ENCODE measurements at places on chromosomes 7 and 10.

DNA sequence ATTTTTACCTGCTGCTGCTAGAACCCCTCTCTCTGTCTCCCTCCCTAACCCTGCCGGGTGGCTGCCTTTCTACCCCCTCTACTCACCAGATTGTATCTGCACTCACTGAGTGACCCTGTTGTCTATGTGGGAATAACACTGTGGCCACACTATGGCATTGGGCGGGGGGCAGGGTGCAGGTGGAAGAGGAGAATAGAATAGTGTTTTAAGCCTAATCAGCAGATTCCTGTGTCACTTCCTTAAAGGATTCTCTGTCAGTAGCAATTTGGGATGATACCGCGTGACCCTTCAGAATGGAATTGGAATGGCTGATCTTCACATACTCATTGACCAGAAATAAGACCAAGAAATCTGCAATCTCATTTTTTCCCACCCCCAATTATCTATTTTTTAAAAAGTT, 67.1 kb upstream of the ANKRD1 start:
- no peak for DNase-seq

GRCh38 chr7:107203607-107204006, 34.8 kb downstream of the HBP1 start:
- DNase-seq = no peak

GRCh38 chr10:119481781-119482426, 60.6 kb downstream of the RGS10 start:
- no peak for DNase-seq

DNA sequence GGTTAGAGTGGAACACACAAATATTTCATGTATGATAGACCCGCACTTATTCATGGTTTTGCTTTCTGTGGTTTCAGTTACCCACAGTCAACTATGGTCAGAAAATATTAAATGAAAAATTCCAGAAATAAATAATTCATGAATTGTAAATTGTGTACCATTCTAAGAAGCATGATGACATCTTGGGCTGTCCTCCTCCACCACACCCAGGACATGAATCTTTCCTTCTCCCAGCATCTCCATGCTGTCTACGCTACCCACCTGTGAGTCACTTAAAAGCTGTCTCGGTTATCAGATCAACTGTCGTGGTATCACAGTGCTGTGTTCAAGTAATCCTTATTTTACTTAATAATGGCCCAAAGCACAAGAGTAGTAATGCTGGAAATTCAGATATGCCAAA, 419.6 kb upstream of the NRP1 start:
- no peak for DNase-seq

DNA sequence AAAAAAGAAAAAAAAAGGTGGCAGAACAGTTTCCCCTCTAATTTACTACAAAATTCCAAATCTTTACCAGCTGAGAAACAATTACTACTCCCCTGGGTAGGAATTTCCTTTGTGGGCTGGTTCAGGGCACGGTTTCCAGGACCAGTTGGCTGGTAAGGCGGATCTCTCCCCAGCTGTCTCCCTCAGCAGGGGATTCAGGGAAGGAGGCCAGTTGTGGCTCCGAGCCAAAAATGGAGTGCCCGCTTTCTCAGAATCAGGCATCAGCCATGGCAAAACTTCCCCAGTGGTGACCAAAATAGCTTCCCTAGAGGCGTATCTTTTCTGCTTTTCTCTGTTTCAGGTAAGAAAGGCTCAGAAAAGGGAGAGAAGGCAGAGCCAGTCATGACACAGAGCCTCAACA, 91.2 kb downstream of the ZNF22 start:
- no peak for DNase-seq

DNA sequence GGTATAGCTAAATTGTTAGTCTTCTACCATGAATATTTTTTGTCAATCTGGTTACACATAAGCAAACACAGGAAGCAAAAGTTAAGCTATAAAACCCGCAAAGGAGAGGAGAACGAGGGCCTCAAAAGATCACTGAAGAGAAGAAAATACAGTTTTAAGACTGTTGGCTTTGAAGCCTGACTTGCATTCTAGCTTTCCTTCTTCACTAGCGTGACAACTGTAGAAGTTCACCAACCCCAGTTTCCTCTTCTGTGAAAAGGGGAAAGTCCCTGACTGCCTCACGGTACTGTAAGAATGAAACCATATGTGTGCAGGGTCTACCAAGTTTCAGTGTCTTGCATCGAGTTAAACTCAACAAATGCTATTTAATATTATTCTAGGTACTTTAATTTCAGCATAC, 7.5 kb upstream of the LRRN3 start:
- DNase-seq = no peak

DNA sequence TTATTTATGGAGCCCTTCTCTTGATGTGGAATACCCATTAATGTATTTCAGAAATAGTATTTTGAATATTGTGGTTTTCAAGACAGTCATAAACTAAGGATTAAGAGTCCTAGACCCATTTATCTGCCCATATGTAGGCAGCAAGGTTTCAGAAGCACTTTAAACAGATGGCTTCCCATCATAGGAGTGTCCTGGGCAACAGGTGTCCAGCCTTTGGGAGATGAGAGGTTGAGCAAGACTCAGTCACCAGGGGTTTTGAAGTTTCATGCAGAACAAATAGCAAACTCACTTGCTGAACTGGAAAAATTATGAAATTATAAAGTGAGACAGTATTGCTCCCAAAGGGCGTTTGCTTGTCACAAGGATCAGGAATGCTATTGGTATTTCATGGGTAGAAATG, 192.9 kb upstream of the CSTF2T start:
- no peak for DNase-seq

DNA sequence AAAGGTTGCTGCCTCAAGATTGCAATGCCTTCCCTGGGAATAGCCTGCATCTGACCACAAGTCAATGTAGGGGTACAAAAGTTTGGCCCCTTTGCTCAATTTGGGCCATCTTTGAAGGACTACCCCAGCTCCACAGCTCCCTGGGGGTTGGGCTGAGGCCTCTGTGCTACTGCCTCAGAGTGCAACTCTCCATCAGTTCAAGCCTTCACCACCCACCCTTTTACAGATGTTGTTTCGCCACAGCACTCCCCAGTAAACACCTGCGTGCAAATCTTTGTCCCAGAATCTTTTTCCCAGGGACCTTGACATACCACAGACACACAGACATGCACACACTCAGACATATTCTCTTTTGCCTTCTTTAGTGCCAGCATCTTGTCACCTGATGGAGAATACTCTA, 66.0 kb upstream of the ANKRD1 start:
- DNase-seq = no peak

GRCh38 chr10:73781548-73781878, 335 bp upstream of the CHCHD1 start:
- DNase-seq = no peak

DNA sequence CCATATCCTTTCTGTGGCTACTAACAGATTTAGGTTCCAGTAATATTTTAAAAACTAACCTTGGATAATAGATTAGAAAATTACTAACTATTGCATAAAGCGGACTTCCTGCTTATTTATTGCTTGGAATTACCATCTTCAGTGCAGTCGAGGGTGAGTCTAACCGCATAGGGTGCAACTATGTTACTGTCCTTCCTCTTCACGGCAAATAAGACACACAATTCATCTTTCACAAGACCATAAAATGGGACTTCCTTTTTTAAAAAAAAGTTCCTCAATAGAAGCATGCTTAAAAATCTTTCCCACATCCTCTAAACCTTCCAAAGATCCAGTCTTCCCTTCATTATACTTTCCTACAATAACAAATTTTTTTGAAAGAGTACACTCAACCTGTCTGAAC, 2.1 kb downstream of the SLC25A40 start:
- no peak for DNase-seq

DNA sequence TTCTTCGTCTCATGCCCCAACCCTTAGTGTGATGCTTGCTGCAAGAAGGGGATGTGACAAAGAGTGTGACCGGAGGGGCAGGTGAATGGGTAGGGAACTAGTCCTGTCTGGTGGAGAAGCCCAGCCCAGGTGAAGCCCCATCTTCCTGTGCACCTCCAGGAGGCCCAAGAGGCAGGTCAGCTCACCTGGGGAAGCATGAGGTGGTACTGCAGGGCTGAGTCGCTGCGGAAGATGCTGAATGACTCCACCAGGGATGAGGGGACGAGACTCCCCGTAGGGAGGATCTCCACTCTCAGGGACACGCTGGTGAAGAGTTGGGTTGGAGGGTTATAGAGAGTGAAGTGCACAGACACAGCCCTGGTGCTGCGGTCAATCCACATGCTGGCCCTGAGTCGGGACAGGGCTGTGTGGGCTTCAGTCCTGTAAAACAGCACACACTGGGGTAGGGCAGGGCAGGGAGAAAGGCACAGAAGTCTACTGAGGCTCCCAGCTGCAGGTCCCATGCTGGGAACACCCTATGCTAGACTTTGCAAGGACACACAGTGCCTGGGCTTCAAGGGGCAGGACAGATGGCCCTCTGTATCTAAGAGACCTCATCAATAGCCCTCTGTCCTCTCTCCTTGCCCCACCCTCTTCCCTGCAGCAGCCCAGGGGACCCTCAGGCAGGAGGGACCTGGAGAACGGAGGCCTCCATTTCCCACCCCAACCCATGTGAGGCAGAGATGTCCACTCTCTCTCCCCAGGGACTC, 136.5 kb downstream of the PKD1L1 start:
- no peak for DNase-seq

- no peak for DNase-seq
These were observed 175.3 kb downstream of the ELAPOR2 start for GRCh38 chr7:86884152-86884551.

DNA sequence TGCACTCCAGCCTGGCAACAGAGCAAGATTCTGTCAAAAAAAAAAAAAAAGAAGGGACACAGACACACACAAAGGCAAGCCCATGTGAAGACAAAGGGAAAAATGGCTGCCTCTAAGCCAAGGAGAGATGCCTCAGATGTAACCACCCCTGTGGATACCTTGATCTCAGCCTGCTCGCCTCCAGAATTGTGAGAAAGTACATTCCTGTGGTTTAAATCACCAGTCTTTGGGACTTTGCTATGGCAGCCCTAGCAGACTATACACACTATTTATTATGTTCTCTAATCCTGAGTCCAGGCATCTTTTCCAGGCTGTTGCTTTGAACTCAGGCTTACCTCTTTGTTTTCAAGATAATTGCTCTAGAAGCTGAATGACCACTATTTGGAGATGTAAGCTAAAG, 494.3 kb downstream of the GALNT17 start:
- no peak for DNase-seq

DNA sequence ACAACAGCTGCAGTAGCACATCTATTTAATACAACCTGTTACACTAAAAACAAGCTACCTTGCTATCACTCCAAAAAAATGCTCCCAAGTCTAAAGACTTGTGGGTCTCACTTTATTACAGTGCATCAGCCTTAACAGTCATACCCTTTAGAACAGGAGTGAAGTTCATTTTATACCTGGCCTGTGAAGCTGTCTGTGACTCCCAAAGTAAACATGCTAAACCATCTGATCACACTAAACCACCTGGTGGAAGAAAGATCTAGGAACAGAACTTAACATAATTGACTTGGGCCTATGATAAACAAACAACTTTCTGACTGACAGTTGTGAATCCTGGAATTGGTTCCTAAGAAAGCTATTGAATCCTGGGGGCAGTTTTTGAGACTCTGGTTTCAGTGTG, 80.9 kb upstream of the ATP6V0A4 start:
- DNase-seq = no peak

- DNase-seq = no peak
These were observed 93.3 kb upstream of the FZD8 start for GRCh38 chr10:35735412-35735811.

GRCh38 chr7:141158561-141158960, 84.7 kb downstream of the TMEM178B start:
- no peak for DNase-seq

DNA sequence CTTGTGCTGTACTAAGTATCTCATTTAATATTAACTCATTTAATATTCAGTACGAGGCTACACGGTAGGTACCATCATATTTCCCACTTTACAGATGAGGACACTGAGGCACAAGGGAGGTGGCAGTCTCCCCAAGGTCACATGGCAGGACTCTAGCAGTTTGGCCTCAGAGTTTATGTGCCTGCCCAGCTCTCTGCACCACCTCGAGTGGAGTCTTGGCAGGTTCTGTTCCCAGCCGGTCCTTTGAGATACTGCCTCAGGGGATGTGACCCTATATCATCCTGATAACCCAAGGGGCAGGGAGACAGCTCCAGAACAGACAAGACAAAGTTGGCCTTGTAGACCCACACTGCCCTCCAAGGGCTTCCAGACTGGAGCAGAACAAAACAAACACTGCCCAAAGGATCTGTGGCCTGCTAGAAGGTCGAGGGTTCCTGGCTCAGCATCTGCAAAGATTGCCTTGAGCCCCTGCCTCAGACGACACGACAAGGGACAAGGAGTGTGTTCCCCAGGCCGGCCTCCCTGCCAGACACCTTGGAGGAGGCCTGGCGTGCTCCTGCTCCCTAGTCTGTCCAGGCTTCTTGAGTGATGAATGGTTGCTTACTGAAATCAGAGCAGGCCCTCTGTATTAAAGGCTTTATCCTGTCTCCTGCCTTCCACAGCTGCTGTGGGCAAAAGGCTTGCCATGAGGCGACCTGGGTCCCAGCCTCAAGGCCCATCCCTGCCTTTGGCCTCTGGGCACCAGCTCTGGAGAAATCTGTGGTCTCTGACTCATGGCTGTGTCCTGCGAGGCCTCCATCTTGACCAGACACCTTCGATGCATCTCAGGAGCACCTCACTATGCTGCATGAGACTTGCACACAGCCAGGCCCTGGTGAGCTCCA, 3.9 kb upstream of the PWWP2B start:
- no peak for DNase-seq

DNA sequence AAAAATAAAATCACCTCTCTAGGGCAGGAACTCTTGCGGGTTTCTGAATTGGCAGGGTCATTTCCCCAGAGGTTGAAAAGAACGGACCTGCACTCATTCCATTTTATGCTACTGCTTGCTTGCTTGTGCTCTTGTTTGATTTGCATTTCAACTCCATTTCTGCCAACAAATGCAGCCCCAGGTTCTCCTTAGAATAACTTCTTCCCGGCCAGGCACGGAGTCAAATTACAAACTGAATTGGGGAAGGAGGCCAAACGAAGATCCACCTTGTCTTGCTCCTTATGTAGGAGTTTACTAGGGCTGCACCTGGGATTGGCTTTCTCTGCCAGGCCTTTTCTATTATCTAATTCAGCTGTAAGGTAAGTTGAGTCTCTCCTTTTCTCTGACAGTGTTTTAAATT, 79.6 kb downstream of the HGF start:
- no peak for DNase-seq

- DNase-seq = no peak
These were observed 324.6 kb downstream of the ATRNL1 start for GRCh38 chr10:115417585-115418265.

DNA sequence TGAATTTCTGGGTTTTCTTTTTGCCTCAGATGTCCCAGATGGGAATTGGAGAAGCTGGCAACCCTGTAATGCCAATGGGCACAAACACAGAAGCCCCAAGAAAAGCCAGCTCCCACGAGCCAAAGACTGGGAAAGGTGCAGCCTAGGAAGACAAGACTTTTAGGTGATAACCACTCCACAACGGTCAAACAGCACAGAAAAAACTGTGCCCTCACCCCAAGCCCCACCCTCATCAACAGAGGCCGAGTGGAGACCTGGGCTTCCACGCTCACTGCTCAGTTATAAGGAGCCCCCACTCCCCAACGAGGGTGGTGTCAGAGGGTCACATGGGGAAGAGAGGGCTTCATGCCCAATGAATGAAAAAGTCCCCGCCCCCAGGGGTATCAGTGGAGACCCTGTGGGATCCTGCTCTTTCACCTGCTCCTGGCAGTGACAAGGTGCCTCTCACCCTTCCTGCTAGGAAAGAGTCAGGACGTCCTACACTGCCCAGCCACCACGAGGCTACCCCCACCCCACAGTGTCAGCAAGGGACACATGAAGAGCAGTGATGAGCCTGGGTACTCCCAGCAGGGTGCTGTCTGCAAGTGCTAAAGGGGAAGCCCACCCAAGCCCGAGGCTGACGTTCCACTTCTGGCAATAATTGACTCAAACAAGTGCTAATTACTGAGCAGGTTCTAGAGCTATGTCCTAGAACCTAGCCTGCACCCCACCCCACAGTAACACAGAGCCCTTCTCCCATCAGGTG, 8.3 kb downstream of the TMEM273 start:
- DNase-seq = no peak

Measured in stimulated activated CD4-positive, alpha-beta T cell treated with anti-CD3 and anti-CD28 coated beads, Interleukin-2, amount 100 ng/mL, for 24 hours (primary cell).